Stimulated activated CD8-positive, alpha-beta memory T cell treated with anti-CD3 and anti-CD28 coated beads, Interleukin-15, amount 100 ng/mL, for 1 hour (primary cell): ENCODE measurements at places on chromosomes 3 and 15.

DNA sequence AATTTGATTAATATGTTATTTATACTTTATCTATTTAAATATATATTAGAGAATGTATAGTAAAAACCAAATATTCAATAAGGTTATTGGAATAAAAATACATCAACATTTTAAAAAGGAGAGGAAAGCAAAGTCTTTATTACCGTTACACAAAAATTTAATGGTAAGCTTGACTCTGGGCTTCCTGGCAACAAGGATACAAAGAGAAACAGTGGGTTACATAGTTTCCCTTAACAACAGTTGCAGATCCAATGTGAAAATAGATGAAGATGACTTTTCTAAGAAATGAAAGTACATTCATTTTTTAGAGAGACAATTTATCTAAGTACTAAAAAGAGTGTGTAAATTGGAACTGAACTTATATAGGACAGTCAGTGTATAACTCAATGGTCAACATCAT, 6.0 kb upstream of the PHLDB2 start:
- DNase-seq = no peak

GRCh38 chr3:42652611-42653302, 740 bp upstream of the ZBTB47 start:
- no peak for DNase-seq

GRCh38 chr15:83581381-83581780, 72.5 kb upstream of the ADAMTSL3 start:
- DNase-seq = no peak

DNA sequence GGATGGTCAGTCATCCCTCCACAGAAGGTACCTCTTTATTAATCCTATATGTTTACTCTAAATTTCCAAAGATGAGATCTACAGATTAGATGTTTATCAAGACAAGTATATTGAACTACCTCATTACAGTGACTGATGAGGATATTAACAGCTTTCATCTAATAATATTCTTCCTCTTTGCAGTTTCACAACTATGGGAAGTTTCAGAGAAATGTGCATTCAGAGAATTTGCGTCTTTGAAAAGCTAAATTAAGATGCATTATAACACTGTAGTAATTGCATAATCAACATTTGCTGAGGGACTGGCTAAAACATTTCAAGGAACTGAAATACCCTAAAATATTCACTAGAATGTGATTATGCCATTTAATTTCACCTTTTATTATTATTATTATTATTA, 46.7 kb downstream of the MCF2L2 start:
- DNase-seq = no peak

DNA sequence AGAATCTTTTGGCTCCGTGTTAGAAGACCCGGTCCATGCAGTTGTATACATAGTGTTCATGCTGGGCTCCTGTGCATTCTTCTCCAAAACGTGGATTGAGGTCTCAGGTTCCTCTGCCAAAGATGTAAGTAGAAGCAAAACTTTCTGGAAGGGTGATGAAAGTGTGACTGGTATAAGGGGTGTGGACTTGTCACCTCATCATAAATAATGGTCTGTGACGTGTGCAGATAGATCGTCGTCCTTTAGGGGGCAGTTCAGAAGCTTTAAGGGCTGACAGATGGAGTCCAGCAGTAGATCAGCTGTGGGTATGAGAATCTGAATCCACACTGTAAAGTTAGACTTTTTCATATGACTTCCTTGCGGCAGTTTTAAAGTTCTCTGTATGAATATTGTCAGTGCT, 15.3 kb downstream of the SEC61A1 start:
- no peak for DNase-seq

DNA sequence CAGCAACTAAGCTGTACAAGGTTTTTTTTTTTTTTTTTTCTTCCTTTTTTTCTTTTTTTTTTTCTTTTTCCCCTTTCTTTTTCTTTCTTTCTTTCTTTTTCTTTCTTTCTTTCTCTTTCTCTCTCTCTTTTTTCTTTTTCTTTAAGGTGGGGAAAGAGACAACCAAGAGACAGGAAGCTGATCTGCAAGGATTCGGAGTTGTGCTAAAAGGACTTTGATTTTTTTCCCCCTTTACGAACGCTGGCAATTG, 148 bp downstream of the RBMS3 start:
- DNase-seq = no peak

DNA sequence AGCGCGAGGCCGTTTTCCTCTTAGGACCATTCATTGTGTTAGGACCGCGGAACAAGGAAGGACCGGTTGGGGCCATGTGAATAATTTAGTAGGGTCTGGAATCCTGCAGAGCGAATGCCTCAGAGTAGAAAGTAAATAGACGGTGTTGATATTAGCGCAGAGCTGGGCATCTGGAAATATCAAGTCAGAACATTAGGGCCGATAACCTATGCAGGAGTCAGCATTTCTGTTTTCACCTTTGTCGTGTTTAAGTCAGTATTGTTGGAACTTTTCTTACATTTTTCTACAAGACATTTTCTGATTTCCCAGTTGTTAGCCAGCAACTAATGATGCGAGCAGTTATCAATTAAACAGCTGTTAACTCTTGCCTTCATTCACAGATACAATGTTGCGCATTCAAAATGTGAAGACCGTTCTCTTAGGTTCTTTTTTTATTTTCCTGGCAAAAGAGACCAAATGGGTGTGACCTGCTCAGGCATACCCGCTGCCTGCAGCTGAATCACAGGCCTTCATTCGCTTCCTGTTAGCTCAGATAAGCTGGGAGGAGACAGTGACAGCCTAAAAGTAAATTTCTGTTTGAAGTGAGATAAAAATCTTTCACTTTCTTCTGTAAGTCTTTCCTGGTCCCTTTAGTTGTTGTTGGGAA, 966 bp upstream of the PKM start:
- DNase-seq = no peak

GRCh38 chr15:68699881-68700454, 120.7 kb downstream of the ANP32A start:
- DNase-seq = no peak

- DNase-seq = no peak
Observed at GRCh38 chr15:53389271-53390037, 370.0 kb downstream of the WDR72 start.

DNA sequence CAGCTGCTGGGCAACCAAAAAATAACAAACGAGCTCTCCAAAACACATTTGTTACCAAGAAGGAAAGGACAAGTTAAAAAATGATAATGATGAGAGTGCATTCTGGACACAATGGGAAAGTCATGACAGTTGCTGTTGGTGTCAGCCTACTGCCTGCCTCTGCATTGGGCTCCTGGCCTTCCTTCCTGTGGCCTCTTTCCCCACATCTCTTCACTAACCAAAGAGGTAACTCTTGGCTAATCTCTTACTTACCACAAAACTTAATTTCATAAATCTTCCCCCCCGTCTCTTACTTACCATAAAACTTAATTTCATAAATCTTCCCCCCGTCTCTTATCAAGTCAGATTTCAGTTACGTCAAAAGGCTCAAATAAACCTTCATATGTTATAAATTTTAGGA, 58.6 kb downstream of the AGTR1 start:
- no peak for DNase-seq

- DNase-seq = no peak
Observed at GRCh38 chr3:129346695-129347457, 68.2 kb downstream of the HMCES start.

DNA sequence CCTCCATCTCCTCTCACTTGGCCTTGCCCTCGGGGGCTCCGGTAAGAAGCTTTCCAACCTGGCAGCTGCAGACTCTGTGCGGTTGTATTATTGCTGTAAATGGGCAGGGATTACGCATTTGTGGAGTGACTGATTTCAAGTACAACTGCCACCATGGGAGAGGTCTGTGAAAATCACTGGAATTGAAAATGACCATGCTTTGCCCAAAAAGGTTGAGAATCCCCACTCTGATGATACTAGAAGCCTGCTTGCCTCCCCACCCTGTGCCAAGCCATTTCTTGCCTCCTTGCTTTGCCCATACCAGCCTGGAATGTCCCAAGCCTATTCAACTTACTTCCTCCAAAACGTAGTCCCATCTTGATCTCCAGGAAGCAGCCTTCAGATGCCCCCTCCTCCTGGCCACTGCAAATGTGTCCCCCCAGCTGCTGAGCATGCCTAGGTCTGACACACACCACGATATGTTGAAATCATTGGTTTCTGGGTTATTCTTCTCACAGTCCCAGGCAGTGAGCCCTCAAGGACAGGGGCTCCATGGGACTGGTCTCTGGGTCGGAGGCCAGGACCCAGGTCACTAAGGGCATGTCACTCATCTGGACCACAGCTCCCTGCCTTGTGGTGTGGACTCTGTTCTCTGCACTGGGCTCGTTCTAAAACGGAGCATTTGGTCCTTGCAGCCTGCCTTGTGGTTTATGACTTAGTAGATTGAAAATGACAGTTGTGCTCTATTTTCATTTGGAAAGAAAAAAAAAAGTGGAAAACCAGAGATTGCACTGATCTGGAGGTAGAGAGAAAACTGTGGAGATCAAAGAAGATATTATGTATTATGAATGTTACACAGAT, 42.9 kb downstream of the SMAD3 start:
- no peak for DNase-seq

DNA sequence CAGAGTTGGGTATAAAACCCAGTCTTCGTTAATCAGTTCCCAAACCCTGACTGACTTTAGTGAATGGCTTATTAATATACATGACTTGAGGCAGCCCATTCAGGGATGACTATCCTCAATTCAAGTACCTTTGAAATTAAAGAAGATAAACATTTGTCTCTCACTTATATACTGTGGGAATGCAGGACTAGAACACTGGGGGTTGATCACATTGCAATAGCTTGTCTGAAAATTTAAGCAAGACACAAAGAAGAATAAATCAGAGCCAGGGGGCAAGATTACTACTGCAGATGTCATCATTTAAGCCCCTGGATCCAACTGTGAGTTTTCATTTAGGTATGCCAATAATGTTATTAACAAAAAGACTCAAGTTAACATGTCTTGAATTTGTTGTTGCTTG, 647.7 kb downstream of the ZPLD1 start:
- no peak for DNase-seq

GRCh38 chr3:115922681-115923347, 299.5 kb downstream of the GAP43 start:
- DNase-seq = no peak

DNA sequence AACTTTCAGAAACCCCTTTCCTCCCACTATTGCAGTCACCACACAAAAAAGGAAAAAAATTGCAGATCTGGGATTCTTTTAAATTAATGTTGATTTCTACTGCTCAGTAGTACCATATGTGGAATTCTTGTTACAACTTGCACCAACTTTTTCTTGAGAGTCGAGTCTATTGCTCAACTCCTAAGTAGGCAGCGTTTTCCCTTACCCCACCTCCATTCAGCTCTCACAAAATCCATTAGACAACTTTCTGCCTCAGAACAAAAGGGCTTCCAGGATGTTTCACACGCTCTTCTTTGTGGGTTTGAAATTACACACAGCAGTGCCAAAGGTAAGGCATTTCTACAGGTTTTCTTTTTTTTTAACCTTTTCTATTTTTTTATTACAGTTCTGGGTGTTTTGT, 179.5 kb downstream of the ANXA2 start:
- no peak for DNase-seq

DNA sequence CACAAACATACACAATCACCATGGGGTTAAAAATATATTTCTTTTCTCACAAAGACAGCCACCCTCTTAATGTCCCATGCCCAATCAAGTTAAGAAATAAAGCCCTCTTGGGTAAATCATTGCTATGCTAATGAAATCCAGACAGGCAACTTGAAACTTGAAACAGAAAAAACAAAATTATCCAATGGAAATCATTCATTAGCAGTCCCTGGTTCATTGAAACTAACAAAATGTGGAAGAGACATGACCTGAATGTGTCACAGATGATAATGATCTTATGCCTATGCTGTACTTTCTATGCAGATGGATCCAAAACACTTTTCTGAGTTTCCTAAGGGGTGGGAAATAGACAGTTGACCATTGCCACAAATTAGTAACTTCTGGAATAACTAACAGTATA, 983.7 kb downstream of the MCTP2 start:
- DNase-seq = no peak

DNA sequence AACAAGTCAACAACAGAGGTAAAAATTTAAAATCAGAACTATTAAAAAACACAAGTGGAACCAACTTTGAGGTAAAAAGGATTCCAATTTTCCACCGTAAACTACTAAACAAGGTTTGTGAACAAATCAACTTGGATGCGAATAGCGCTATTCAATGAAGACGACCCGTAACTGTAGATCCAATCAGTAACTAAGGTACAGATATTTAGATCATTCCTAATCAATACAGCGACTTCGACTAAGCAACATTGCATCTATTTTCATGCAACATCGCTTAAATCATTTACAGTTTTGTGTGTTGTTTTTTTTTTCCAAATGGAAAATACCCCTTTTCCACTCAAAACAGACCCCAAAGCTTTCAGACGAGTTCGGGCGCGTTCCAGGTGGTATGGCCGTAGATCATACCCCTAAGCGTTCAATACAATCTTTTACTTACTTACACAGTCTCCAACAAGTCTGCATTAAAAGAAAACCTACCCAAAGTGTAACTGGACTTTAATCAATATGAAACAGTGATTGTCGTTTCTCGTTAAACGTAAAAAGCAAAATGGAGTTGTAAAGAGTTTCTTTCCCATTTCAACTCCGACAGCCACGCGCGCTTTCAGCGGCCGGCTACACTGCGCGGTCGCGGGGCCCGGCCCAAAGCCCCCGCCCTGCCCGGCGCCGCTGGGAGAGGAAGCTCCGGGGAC, 786 bp downstream of the RHOA start:
- no peak for DNase-seq

DNA sequence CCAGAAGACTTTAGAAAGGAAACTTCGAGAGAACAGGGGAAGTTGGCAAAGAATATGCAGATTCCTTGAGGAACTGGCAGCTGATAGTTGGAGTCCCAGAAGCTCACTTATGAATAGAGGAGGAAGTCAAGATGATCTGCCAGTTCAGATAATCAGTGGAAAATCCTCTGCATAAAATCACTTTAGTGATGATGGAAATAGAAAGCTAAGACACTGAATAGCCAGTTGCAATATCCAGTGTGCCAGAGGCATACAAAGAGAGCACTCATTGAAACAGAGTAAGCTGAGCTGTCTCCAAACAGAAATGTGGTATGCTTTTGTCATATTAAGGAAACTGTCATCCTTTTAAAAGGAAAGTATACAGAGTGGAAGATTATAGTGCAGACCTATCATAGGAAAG, 1207.6 kb downstream of the OTOL1 start:
- DNase-seq = no peak
